ENCODE measurements at places on chromosomes 5 and 9. TPM values are rescaled to one million over a fixed set of nuclear protein-coding genes. Genes with fewer than 3 reads are reported as not detected.

The ASB6 gene
- 19.7 TPM for total RNA-seq

The VDAC1 gene
- total RNA-seq, result 293 TPM

The CDHR2 gene
- not detected for total RNA-seq

The ADAMTSL1 gene
- 206 TPM for total RNA-seq

The PDE6A gene
- not detected for total RNA-seq

The FOXI1 gene
- total RNA-seq, result not detected

The SOHLH1 gene
- not detected for total RNA-seq

The SOWAHA gene
- 0.13 TPM for total RNA-seq

The IDNK gene
- 7.8 TPM for total RNA-seq

The OBP2B gene
- total RNA-seq, result not detected

The IL3 gene
- not detected for total RNA-seq

The ADGRV1 gene
- 0.13 TPM for total RNA-seq

The IL33 gene
- 0.13 TPM for total RNA-seq

The ANKRD20A1 gene
- not detected for total RNA-seq

Data from articular chondrocyte of knee joint (primary cell).